Fibroblast of skin of back (primary cell): ENCODE measurements at places on chromosomes 4 and X.

GRCh38 chr4:141415651-141416050, 195.0 kb downstream of the ZNF330 start:
- no peak for DNase-seq

DNA sequence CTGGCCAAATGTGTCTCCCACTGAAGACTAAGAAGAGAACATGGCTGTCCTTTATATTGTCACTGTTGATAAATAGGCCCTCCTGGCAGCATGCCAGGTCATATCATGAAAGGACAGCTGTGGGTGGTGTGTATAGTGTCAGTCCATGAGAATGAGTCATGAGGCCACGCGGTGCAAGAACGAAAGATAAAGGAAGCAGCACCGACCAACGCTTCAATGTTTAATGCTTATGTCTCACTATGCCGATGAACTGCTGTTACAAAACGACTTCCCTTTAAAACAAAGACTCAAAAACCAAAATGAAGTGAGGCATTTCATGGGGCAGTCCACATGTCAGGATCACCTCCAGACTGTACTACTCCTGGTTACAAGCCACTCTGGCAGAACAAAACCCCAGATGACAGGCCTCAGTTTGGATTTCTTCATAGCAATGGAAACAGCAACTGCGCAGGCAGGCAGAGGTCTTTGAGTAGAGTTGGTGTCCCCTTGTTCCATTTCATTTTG, 5.2 kb upstream of the TCEANC start:
- DNase-seq: peak; percentile 60

DNA sequence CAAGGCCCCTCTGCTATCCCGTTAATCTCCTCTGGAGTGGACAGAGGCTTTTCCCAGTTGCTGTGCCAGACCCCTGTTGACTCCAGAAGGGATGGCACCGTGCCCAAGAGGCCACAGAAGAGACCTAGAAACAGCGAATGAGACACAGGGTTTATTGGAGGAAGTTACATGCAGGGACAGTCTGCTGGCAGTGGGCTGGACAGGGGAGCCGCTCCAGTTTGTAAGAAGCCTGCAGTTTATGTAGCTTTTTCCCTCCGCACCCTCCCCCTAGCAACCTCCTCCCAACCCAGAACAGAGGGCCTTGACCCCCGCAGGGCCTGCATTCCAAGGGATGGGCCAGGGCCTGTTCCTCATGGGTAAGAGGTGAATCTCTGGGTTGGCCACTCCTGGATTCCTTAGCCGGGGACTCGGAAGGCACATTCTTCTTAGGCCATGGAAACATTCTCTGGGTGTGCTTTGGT, 216.8 kb upstream of the PSAPL1 start:
- DNase-seq: peak; percentile 26

- no peak for DNase-seq
Measured at GRCh38 chr4:1728061-1728980, 7.0 kb downstream of the TACC3 start.

DNA sequence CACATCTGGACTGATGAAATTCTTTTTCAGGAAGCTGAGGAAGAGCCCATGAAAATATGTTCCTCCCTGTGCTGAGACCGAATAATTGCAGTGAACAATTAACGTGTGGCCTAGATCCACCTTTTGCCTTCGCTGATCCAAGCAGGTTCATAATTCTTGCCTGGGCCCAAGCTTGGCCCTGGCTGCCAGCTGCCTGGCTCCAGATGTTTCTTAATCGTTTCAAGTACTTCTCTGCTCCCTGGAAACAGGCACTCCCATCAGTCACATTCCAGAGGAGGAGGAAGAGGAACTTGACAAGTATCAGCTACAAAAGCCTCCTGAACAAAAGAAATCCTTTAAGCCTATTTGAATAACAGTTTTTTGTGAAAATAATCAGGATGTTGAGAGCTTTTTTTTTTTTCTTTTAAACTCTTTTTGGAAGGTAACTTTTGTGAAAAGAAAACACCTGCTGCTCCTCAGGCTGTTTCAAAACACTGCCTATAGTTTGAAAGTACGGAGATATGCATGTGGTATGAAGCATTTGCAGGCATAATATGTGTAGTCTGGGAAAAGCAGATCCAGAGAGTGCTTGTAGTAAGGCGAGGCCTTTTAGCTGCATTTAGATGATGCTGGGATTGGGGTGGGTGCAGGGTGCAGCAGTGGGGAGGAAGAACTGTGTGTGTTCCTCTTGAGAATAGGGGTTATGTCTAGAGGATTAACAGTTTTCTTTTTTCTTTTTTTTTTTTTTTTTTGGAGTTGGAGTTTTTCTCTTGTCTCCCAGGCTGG, 154.4 kb downstream of the PTTG2 start:
- DNase-seq: no peak

DNA sequence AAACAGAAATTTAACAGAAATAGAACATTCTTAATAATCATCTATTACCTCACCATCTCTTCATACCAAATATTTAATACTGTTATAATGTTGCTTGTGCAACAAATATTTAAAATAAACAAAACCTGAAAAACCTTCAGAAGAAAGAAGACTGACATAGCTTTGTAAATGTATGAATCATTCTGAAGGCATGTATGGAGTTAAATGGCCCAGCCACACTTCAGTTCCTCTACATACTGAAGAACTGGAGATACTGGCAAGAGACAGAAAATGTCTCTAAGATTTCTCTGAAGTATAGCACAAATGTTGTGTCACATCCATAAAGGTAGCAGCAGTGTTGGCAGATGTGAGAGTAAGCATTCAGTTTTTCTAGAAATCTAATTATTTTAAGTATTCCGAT, 275.3 kb upstream of the FGF13 start:
- DNase-seq: peak; percentile 2

DNA sequence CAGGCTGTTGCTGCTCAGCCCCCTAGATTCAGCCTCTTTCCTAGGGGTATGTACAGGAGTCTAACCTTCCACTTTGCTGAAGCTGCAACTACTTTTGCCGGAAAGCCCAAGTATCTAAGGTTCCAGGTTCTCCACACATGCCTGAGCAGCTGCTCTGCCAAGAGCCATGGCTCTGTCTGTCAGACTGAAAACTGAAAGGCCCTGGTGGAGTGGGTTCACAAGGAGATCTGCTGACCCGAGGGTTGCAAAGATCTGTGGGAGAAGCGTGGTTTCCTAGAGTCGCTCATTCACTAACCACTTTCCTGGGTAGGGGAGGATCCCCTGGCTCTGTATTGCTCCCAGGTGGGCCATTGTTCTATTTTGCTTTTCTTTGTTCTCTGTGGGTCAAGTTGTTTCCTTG, 6.0 kb upstream of the PNMA6F start:
- no peak for DNase-seq

- no peak for DNase-seq
Measured at GRCh38 chr4:161990721-161991120, 173.1 kb downstream of the FSTL5 start.

DNA sequence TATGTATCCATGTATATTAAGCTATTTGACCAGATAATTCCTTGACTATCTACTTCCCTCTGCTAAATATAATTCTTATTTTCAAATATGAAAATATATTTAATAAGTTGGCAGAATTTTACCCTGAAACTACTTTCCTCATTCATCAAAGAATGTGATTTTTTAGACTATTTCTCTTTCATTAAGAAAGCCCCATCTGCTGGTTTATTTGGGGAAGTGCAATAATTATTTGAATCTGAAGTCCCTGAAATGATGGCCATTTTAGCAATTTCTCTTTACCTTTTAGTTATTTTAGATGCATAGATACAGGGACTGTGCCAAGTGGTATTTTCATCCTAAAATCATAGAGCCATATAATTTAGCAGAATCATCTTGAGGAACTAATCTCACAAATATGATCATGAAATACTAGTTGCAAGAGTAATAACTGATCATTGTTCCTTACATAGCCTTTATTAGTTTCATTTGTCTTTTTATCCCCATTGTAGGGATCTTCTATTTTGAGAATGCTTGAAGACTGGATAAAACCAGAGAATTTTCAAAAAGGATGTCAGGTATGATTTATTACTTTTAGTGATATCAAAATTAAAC, 39.0 kb downstream of the ENPEP start:
- peak; percentile 51 for DNase-seq

- peak; percentile 61 for DNase-seq
Measured at GRCh38 chr4:61200916-61201526, 895 bp downstream of the ADGRL3 start.

DNA sequence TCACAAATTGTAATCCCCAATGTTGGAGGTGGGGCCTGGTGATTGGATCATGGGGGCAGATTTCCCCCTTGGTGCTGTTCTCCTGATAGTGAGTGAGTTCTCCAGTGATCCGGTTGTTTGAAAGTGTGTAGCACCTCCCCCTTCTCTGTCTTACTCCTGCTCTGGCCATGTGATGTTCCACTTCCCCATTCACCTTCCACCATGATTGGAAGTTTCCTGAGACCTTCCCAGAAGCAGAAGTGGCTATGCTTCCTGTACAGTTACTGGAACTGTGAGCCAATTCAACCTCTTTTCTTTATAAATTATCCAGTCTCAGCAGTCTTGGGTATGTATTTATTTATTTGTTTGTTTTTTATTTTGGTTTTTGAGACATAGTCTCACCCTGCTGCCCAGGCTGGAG, 143.2 kb downstream of the CPE start:
- DNase-seq: no peak

GRCh38 chrX:1327651-1328304, 8.8 kb upstream of the IL3RA start:
- DNase-seq: no peak

DNA sequence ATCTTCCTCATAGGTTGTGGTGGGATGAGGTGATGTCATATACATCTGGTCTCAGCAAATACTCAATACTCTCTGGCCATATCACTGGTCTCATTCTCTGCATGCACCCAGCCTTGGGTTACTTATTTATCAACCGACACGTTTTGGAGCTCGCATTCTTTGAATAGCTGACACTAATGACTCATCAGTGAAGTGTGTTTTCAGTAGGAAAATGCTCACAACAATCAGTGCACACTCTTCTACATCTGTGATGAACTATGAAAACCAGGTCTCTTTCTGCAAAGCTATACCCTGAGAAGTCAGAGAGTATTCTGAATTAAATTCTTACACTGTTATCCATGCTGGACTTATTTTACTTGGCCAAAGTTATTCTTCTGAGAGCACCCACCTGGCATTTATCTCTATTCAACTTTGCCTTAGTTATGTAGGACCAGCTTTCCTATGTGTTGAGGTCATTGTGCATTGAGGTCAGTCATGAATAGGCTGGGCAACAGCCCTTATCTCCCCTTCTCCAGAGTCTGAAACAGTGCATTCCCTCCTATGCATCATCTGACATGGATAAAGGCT, 58.7 kb upstream of the DHX15 start:
- peak; percentile 83 for DNase-seq

- no peak for DNase-seq
Measured at GRCh38 chr4:8821151-8821950, 50.3 kb downstream of the HMX1 start.

DNA sequence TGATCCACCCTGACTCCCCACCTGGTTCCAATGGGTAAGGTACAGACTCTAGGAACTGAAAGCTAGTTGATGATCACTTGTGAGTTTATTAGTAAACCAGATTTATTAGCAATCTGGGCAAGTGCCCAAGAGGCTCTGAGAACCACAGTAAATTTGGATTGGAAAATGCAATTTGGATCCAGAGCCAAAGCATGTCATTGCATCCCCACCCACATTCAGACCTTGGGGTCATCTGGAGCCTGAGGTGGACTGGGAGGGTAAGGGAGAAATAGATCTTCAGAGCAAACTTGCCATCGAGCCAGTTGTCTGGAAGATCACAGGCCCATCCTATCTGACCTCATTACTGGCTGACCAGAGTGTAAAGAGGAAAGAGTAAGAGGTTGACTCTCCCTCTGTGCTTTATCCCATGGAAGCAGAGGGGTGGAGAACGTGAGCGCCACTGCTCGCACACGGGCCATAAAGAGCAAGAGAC, 78.7 kb upstream of the RASGEF1B start:
- no peak for DNase-seq

- no peak for DNase-seq
Measured at GRCh38 chrX:57172544-57172943, 35.3 kb upstream of the SPIN2A start.

GRCh38 chrX:148573119-148573518, 72.7 kb downstream of the AFF2 start:
- DNase-seq: no peak

- peak; percentile 58 for DNase-seq
Measured at GRCh38 chrX:65463550-65463949, 71.0 kb downstream of the LAS1L start.

GRCh38 chr4:119525005-119525749, 103.4 kb downstream of the PDE5A start:
- DNase-seq: peak; percentile 84

GRCh38 chrX:38192007-38192810, 28.5 kb downstream of the SRPX start:
- peak; percentile 24 for DNase-seq

DNA sequence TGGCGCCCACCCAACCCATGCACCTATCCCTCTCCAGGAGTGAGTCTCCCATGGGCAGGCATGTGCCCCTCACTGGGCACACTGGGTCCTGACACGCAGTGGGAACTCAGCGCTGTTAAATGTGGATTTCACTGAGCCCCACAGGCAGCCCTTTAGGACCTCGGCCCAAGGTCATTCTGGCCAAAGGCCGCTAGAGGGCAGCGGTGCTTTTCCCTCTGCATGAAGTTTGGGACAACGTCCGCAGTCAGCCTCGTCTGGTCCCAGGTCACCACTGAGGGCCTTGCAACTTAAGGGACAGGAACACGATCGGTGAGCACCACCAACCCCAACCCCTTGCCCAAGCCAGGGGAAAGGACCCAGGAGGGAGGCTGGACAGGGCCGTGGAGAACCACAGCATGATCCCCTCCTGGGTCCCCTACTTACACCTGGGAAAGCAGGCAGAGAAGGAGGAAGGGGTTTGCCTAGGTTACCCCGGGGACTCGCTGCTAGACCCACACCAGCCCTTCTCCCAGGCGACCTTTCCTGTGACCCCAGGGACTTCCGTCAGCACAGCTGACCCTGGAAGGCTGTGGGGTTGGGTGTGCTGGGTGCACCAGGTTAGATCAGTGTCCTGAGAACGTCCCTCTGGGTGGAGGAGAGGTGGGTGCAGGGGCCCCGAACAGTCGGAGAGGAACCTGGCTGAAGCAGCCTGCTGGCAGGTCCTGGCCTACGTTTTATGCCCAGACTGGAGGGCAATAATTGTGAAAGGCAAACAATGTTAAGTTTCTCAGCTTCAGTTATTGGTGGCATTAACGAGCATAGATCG, 24.0 kb downstream of the CYTL1 start:
- peak; percentile 73 for DNase-seq
